ENCODE measurements at places on chromosomes 12 and 14.

- DNase-seq = no peak
Observed at GRCh38 chr12:89273525-89273924, 78.8 kb downstream of the DUSP6 start.

- DNase-seq = no peak
Observed at GRCh38 chr14:30673071-30673470, 51.0 kb downstream of the SCFD1 start.

- DNase-seq = no peak
Observed at GRCh38 chr12:1373901-1374735, 220.3 kb downstream of the FBXL14 start.

DNA sequence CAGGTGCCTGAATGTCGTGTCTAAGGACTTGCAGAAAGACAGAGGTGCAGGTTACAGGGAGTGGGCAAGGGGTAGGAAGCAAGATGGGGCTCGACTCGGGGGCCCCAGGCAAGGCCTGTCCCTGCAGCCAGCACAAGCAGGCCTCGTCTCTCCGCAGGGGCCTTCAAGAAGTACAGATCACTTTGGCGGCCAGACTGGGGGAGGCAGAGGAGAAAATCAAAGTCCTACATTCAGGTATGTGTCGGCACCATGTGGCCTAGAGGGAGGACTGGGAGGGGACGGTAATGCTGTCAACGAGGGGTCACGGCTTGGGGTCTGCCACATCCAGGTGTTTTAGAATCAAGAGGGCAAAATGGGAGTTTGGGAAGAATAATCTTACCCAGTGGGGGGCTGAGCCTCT, 73.7 kb downstream of the PHETA1 start:
- DNase-seq = no peak

DNA sequence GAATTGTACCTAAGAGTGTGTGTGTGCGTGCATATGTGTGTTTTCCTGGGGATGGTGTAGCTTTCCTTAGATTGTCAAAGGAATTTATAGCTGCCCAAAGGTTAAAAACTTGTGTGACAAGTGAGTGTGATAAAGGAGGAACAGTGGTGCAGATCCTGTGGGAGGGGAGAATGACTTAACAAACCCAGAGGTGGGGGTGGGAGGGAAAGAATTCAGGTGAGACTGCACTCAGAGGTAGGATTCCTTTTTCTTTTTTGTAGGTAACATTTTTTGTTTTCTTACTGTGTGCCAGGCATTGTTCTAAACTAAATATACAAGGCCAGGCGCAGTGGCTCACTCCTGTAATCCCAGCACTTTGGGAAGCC, 45.3 kb upstream of the SINHCAF start:
- DNase-seq = no peak

DNA sequence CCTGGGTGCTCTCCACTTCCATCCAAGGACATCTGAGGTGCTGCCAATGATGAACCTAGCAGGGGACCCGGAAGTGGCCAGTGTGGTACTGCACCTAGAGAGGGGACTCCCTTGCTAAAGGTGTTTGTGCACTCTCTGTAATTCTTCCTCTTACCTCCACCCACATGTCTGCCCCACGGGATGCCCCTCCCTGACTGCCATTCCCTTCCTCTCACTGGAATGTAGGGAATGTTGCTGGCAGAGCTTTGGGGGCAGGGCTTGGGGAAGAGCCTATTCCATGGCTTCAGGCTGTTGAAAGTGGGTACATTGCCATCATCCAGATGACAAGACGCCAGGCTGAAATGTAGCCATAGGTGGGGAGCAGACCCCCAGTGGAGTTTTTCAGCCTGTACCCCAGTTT, 153.2 kb downstream of the SMOC1 start:
- no peak for DNase-seq

- DNase-seq = no peak
Observed at GRCh38 chr12:39287817-39288216, 155.1 kb downstream of the KIF21A start.

GRCh38 chr12:68336889-68337303, 4.7 kb upstream of the MDM1 start:
- no peak for DNase-seq

DNA sequence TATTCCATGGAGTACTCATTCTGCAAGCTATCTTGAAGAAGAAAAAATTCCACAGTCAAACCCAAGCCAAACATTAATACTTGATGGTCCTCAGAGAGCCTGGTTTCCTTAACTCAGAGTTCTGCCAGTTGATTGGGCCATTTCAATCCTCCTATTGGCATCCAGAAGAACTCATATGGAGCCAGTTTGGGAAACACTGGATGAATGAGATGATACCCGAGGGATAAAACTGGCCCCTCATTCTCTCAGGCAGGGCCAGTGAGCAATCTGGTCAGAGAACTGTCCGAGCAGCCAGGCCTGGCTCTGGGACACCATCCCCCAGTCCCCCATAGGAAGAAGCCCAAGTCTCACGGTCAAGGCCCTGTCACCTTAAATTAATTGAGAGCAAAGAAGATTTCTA, 48.8 kb downstream of the NUAK1 start:
- no peak for DNase-seq

DNA sequence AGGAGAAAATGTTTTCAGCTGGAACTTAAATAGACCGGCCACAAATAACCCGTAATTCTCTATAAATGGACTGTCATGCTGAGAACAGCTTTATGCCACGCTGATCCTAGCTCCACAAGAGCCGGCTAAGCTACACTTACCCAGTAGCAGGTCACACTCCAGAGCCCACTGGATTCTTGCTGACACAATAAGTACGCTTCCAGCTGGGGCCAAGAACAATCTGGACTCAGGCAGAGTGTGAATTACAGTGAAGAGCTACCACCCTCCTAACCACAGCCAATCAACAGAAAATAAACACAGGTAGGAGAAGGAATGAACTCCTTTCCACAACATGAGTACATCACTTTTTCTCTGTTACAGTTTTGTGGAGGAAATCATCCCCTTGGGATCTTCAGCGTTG, 531.3 kb downstream of the GALC start:
- DNase-seq = no peak

GRCh38 chr12:130568501-130568900, 147.6 kb downstream of the RIMBP2 start:
- DNase-seq = no peak

DNA sequence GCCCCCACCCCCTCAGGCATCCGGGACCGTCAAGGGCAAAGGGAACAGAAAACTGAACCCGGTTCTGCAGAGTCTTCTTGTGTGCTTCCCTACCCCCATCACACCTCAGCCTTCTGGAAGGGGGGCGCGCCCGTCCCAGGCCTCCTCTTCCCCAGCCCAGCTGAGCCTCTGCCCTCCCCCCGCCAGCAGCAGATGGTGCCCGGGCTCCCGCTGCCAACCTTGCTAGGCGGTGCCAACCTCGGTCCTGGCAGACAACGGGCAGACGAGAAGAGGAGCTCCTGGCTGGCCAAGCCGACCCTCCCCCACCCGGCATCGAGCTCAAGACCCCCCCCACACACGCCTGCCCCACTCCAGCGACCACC, 8.7 kb downstream of the STAC3 start:
- no peak for DNase-seq

- DNase-seq = no peak
Observed at GRCh38 chr12:18718462-18718861, 19.4 kb downstream of the PLCZ1 start.

GRCh38 chr12:109448707-109449390, 28.3 kb downstream of the KCTD10 start:
- DNase-seq = no peak

GRCh38 chr12:90859591-90859990, 95.4 kb downstream of the CCER1 start:
- DNase-seq = no peak

GRCh38 chr12:107027636-107028053, 40.7 kb upstream of the MTERF2 start:
- no peak for DNase-seq
